Activated CD4-positive, alpha-beta memory T cell treated with anti-CD3 and anti-CD28 coated beads, Interleukin-2, amount 10 ng/mL, durations not matched to agents 7 days and 5 days (primary cell): ENCODE measurements at places on chromosomes 11 and 22.

DNA sequence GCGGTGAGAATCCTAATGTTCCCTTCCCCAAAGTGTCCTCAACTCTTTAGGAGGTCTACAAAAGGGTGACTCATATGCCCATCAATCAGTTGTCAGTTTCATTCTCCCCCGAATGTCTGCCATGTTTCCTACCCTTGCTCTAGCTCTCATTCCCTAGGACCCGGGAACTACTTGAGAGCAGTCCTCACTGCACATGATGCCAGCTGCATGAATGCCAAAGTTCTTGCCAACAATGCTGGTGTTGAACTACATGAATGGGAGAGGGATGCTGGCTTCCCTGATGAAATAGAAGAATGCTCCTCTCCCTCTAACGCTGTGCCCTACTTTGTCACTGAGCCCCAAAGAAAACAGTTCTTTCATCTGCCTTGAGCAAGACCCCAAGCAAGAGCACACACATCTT lies 12.5 kb upstream of the FSHB start:
- no peaks in the 10 kb centered on the region for H3K27me3 ChIP-seq
- no peak for DNase-seq
- H3K4me3 ChIP-seq = no peak overlapping the region
- H3K36me3 ChIP-seq = no peaks in the 10 kb centered on the region
- H3K27ac ChIP-seq = no peak overlapping the region

DNA sequence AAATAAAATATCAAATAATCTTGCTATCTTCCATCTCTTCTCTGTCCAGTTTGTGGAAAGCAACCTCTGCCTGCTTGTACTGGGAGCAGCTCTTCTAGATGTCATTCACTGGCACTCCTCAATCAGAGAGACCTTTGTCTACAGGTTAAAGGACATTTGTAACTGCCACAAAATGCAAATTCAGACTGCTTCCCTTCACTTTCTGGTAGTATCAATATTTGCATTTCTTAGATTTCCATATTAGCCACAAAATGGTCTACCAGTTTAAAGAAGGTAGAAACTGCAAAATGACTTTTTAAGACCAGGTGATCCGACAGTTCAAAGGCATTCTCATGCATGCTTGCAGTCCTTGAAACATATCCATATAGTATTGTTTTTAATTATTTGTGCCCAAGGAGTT lies 51.7 kb upstream of the RCN1 start:
- no peak for DNase-seq
- H3K27ac ChIP-seq = no peak overlapping the region

DNA sequence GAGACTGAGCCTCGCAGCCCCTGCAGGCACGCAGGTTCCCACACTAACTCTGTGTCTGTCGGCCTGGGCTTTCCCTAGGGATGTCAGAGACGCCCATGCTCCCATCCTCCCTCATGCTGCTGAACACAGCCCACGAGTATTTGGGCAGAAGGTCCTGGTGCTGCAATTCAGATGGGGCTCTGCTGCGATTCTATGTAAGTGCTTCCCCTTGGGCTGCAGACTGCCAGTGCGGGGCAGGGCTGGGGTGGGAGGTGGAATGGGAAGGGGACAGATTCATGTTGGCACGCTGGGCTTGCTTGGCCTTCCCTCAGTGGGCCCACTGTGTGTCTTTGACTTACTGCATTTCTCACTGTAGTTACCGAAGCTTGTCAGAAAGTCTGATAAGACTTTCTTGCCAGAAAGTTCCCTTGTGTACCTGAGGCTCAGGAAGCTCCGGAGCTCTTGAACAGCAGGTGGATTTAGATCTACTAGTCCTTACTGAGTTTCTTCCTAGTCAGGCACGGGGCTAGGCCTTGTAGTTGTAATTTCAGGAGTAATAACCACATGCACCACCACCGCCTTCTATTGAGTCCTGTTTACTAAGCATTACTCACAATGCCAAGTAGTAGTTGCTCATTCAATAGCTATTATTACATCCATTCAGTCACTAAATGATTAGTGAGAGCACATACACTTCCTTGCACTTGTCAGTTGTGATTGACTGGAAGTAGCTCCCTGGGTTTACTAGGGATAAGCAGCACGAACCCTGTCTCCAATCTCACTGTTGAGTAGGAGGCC lies 65.2 kb downstream of the CABIN1 start:
- no peak overlapping the region for H3K4me3 ChIP-seq
- DNase-seq = no peak
- H3K36me3 ChIP-seq = peaks cover 65% of the 10 kb centered on the region
- H3K4me1 ChIP-seq = no peaks in the 10 kb centered on the region
- no peak overlapping the region for H3K27ac ChIP-seq

DNA sequence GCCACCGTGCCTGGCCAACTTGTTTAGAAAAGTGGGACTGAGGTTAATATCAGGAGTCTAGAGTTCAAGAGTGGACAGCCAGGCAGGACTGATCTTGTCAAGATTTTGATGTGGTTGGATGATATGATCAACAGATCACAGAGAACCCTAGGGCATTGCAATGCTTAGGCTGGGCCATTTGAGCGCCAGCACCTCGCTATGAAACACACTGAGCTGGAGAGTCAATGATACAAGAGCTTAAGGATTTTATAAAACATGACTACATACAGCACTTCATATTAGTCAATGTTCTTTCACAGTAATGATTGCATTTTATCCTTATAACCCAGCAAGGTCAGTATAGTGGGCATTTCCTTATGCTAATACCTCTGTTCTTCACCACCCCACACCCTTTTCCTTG lies 15.4 kb upstream of the PEX26 start:
- no peak overlapping the region for H3K4me3 ChIP-seq
- no peak for DNase-seq
- H3K27ac ChIP-seq = no peak overlapping the region

DNA sequence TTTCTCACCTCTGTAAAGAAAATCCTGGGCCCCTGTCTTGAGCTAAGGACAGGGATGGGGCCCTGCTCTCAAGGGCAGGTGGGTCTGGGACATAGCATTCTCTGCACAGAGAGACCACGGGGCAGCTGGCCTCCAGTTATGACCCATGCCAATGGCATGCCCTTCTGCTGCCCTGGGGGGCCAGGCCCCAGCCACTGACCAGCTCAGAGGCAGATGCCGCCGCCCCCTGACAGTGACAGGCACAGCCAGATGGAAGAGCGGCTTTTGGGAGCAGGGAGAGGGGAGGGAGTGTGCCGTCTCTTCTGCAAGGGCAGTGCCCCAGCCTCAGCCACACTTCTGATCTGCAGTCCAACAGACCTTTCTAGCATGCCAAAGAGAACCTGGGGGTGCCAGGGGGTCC lies 114.8 kb upstream of the NAV2 start:
- H3K4me1 ChIP-seq = no peaks in the 10 kb centered on the region
- H3K36me3 ChIP-seq = no peaks in the 10 kb centered on the region
- no peak overlapping the region for H3K27ac ChIP-seq

DNA sequence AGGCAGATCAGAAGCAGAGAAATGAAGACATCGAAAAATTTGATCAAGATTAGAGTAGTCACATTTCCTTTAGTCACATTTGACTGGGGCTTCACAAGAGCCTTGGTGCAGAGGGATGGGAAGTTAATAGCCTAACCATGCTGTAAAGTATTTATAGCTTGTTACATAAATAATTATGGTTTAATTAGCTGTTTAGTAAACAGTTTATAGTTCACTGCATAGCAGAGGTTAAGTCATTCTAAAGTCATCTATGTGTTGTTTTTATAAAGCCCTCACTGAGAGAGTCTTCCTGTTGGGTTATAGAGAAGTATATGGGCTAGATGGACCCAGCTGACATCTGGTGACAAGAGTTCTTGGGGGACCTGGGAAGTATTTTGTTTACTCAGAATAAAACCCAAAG lies 47.1 kb downstream of the INSC start:
- peaks cover 21% of the 10 kb centered on the region for H3K27me3 ChIP-seq
- DNase-seq = no peak
- no peak overlapping the region for H3K27ac ChIP-seq
- H3K36me3 ChIP-seq = no peaks in the 10 kb centered on the region
- H3K4me3 ChIP-seq = no peak overlapping the region
